WERI-Rb-1 (cell line): ENCODE measurements at places on chromosomes 6 and 20.
A peak's percentile ranks its signal among the peaks of the same experiment; 100 is the strongest.

DNA sequence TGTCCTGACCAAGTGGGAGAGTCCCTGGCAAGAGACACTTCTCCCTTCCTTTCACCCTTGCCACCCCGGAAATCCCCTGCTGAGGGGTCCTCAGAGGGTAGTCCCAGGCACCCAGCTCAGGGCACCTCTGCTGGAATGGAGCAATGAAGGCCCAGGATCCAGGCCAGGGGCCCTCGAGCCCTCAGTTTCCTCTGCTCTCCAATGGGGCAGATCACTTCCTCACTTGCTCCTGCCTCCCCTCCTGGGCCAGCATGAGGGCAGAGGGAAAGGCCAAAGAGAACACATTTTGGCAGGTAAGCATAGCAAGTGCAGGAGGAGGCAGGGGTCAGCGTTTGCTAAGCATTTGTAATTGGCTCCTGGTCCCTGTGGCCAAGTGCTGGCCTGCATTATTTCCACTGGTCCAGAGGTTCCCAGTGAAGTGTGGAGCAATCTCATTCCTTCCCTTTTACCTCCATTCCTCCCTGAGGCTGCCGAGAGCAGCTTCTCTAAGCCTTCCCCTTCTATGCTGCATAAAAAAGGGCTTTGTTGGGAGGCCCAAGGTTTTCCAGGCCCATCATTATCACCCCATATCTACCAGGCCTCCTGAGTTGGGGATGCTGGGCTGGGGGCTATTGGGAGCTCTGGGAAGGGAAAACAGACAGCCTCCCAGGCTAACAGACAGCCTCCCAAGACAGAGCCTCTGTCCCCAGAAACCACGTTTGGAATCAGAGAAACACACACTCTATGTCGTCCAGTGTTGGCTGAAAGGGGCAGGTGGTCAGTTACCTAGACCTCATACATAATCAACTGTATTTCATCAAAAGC is 28.8 kb upstream of the VEGFA start:
- peak; percentile 6 for DNase-seq

DNA sequence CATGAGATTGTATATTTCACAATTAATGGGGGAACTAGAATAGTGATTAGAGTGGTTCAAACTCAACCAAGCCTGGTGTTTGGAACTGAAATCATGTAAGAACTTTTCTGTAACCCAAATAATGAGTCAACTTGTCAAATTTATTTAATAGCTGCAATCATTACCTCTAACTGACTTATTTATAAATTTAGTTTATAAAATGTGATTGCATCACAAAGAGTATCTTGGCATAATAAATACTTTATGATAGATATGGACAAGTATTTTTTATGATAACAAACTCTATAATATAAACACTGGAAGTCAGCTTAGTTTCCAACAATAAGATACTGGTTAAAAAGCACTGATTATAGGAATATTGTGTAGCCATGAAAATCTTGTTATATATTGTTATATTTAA is 319.1 kb downstream of the RIMS1 start:
- DNase-seq: no peak

GRCh38 chr6:160258346-160259142 is at the start of gene SLC22A2:
Gene SLC22A2, minus strand, starts transcription at chr6:160258821. Its CDS starts 64 bp downstream, at chr6:160258757.
- no peak for DNase-seq

DNA sequence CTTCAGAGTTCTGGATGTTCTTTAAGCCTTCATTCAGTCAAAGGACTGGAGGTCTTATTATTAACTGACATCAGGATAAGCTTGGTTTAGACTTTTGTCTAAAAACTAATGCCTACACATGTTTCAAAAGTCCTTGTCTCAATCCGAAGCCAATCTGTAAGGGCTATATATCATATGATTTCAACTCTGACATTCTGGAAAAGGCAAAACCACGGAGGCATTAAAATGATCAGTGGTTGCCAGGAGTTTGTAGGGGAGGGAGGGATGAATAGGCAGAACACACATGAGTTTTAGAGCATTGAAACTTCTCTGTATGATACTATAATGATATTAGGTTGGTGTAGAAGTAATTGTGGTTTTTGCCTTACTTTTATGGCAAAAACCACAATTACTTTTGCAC is 1285.8 kb upstream of the CITED2 start:
- no peak for DNase-seq

DNA sequence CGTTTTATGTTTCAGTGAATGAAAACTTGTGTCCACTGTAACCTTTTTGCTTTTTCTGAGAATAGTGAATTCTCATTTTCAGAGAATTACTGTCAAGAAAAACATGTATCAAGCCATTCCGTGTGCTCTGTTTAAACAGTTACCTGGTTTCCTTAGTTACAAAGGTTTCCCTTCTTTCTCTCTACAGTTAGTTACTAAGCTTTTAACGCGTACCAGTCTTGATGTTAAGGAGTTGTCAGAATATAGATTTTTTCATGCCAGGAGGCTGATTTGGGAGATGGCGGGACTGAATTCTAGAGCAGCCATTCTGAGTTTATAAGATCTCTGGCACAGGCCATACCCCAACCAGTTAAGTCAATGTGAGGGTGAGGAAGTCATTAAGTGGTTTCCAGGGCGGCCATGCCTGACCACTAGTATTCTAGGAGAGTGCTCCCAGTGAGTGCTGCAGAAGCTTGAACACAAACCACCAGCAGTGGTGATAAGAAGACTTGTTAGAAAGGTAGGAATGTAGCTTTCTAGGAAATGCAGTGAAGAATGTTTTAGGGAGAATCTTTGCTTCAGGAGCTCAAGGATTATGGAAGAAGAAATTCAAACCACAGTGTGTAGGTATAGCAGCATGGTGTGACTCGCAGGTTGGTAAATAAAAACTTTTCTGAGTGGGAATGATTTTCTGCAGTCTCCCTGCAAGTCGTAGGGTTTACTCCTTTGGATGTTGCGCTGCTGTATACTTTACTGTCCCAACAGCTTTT is 112.9 kb downstream of the JARID2 start:
- DNase-seq: no peak

DNA sequence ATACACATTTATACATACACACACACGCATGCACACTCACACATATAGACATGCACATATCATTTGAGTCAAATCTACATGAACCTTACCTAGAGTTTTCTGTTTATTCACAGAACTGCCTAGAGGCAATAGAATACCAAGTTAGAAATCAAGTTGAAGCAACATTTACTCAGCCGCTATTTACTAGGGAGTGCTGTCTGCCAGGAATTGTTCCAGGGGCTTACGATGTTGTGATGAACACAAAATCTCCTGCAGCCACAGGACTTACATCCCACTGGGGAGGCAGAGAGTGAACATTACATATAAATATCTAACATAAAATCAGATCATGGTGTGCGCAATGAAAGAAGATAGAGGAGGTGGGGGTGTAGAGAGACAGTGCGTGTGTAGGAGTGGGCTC is 80.4 kb downstream of the GCLC start:
- DNase-seq: no peak

DNA sequence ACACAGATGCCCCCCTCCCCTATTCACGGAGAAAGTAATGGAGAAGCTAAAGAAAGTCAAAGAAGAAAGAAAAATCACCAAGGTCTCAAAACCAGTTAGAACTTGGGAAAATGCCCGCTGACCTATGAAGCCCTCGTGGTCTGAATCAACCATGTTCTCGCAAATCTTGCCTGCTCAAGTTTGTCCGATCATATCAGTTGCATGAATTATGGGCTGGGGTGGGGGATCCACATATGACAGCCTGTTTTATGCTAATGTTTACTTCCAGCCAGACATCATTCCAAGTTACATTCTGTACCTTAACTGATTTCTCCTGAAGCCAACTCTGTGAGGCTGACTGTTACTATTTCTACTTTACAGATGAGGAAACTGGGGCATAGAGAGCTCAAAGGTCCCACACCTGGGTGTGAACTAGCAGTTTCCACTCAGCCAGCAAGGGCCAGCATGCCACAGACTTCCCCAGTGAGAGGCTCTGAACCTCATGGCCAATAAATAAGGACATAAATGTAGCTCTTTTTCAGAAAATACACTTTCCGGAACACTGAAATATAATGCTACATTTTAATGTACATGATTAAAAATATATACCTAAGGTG is 2.1 kb downstream of the RNASET2 start:
- DNase-seq: no peak

GRCh38 chr20:25259788-25260254 is 11.9 kb downstream of the PYGB start:
- peak; percentile 1 for DNase-seq

- no peak for DNase-seq
Observed at GRCh38 chr6:122817766-122818165, 28.7 kb downstream of the SMPDL3A start.

DNA sequence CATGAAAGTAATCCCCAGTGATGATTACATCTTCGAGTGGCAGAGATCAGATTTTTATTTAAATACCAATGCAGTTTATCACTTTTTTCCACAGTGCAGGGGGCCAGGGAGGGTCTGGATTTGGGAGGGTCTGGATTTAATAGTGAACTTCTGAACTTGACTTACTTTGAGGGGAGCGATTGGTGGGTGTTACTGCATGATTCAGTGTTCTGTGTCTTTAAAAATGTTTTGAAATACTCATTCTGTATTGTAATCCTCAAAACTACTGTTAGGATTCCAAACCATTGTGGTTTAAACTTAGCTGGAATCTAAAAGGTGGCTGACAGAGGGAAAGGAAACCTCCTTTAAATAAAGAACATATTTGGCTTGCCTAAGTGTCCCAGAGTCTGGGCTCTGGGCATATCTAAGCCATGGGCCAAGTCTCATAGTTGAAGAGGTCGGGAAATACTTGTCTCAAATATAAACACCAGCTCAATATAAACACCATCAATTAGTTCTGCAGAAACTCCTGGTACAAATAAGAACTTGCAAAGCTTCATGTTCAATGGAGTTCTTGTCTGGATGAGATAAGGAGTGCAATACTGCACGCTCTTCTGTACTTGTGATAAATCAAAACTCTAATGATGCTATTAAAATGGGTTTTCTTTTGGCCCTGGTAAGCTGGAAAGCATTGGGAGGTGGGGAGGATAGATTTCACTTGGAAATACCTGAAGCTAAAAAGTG is 14.4 kb downstream of the JARID2 start:
- DNase-seq: no peak

DNA sequence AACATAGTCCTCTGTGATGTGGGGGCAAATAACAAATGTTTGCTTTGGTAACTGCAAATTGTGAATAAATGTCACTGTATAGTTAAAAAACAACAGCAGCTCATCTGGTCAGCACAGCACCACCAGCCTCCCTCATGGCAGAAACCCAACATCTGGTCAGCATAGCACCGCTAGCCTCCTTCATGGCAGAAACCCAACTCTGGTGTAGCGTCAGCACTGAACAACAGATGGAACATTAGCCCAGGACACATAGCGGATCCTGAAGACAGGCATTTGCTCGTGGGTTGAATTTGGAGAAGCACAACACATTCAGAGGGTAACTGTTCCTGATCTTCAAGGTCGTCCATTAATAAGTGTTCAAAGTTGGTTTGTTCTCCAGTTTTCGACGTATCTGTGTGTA is 265.9 kb downstream of the DLL1 start:
- no peak for DNase-seq

DNA sequence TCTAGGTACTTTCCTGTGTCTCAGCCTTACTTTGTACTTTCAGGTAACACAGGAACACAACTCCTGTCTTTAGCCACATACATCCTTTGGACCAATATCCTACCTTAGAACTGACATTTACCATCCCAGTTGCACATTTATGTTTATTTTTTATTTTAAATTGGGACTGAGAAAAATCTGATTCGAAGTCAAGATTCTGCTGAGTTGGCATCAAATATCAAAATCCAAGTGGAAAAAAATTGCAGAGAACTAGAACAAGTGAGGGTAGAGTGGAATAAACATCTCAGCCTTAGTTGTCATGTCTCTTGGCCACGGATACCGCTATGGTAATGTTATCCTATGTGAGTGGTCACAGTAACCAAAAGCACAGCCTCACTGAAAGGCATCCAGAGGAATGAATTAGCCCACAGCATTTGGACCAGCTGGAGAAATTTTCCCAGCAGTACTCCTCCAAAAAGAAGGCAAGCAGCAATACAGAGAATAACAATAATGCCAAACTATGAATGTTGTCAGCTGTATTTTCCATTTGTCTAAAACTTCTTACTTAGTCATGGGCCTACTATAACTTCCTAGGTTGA is 17.6 kb upstream of the EYA4 start:
- DNase-seq: no peak

GRCh38 chr20:24684421-24684871 is 215.0 kb downstream of the SYNDIG1 start:
- no peak for DNase-seq

DNA sequence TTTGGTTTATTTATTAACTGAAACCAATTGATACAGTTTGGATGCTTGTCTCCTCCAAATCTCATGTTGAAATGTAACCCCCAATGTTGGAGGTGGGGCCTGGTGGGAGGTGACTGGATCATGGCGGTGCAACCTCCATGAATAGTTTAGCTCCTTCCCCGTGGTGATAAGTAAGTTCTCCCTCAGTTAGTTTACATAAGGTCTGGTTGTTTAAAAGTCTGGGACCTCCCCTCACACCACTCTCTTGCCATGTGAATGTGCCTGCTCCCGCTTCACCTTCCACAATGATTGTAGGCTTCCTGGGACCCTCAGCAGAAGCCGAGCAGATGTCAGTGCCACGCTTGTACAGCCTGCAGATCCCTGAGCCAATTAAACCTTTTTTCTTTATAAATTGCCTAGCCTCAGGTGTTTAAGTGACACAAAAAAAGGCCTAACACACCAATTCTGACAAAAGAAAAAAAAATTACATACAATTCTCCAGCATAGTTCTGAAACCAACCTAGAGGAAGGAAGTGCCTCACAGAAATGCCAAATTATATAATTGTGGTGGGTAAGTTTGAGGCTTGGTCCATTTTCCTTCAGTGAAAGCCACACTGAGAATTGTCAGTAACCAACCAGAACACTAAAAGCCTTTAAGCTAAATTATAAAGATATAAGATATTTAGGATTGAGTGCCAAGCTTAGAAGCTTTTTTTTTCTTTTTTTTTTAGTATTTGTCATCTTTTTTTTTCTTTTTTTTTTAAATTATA is 15.0 kb downstream of the MAP7 start:
- DNase-seq: no peak

DNA sequence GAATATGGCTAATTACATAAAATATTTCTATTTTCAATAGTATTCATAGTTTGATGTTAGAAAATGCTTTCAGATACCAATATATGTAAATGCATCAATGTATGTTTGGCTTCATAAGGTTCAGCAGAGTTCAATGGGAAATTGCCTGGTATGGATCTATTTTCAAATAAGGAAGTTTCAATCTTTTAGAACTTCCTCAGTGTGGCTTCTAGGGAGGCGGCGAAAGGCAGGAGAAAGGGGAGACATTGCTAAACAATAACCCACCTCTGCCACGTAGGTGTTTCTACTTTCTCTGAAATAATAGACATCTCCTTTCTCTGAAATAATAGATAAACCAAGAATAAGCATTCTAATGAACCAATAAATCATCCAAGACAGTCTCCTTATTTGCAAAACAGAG is 237.7 kb upstream of the RAB32 start:
- no peak for DNase-seq

- no peak for DNase-seq
Observed at GRCh38 chr6:119535332-119535731, 185.8 kb upstream of the MAN1A1 start.
